ENCODE measurements at places on chromosomes 1 and 21.

DNA sequence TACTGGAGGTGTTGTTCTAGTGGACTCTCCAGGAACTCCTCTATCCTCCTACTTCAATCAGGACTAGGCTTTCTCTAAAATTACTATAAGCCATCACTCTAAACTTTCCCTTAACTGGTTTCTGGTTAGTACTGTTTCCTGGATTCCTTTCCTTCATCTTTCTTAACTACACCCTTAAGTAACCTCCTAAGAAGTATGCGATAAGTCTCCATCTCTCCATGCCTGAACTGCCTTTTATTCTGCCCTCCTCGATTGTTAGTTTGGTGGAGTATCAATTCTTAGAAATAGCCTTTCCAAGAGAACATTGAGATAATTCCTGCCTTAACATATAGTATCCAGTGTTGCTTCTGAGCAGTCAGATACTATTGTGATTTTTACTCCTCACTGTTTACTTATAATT, 162.9 kb upstream of the PDE4B start:
- no peak for DNase-seq

GRCh38 chr21:43818685-43819084, 29.3 kb downstream of the RRP1 start:
- DNase-seq: no peak

DNA sequence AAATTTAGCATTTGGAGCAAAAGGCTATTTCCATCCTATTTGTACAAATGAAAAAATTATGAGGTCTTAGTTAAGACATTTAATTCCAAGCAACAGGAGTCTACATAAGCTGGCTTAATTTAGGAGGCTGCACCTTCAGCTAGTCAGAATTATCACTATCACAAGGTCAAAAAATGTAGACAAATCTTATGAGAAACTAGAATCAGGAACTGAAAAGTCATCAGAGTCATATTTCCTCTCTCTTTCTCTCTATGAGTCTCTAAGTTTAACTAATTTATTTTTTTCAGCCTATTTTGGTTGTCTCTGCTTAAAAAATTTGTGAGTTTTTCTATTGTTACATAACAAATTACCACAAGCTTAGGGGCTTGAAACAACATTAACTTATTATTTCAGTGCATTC, 807.1 kb upstream of the PRMT6 start:
- no peak for DNase-seq

DNA sequence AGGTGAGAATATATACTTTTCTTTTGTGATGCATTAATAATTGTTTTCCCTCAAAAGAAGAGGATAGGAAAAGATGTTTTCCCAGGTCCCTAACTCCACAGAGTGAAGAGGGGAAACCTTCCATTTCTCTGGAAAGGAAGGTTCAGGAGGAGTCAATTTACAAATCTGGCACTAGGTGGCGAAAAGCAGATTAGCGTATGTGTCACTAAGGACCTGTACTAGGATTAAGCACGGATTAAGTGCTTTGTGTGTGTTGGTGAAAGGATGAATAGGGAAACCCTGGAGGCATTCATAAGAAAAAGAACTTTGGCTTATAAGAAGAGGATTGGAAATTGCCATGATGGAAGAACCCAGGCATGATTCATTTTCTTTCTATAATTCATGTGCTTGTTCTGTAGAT, 410.1 kb upstream of the PLXNA2 start:
- no peak for DNase-seq

DNA sequence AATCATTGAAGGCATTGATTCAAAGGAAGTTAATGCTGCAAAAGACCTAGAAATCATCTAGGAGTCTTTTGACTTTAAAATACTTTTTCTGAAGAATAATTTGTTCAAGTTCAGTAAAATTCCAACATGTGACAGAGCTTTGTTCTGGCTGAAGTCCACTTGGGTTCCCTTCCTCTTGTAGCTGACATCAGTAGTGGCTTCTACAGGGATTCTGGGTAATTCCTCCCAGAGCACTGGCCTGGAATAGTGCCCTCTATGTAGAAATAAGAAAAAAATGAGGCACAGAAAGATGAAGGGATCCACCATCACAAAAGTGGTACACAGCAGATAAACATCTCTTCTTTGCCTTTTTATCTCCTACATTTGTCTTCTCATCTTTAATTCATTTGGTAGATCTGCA, 548.1 kb downstream of the LTN1 start:
- no peak for DNase-seq

DNA sequence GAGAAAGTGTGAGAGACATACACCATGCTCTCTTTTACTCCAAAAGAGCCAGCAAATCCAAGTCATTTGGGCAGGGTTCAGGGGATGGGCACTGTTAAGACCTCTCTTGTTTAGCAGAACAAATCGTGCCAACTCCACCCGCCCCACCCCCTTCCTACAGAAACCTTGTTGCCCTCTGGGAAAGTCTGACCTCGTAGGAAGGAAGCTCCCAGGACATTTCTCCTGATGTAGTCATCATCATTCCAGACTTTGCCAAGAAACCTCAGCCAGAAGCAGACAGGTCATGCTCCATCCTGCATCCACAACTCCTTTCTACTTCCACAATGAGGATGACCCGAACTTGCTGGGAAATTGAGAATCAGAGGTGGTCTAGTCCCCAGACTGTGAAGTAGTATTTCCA, 57.7 kb downstream of the UBE2T start:
- DNase-seq: no peak

- DNase-seq: no peak
These were observed 26.6 kb downstream of the RPS6KA1 start for GRCh38 chr1:26556111-26556510.

DNA sequence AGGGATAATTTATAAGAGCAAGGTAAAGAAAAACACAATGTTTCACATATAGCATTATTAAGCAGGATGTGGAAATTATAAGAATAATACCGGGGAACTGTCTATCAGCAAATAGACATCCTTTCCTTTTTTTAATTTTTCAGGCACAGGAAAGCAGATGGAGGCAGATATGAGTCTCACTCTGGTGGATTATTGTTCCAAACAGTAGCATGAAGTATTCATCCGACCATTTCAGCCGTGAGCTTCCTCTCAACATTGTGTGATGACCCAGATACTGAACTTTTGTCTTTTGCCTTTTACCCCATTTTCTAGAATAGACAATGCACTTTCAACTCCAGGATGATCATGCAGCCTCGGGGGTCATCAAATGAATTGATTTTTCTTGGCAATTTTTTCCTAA, 599.8 kb downstream of the ADGRL2 start:
- no peak for DNase-seq

DNA sequence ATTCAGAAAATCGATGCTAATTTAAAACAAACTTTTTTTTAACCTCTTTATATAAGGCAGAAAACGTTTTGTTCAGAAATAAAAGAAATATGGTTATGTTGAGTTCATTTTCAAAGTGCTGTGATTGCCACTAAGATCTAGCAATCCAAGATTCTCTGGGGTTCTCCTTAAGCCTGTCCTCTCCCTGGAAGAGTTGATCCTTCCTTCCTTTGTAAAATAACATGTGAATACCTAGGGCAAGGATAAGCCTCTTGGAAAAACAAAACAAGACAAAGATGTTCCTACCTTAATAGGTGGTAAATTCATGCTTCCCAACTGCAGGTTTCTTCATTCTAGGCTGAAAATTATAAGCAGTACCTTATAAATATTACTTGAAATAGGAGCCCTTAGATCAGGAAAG, 18.0 kb upstream of the FOXD3 start:
- no peak for DNase-seq

- peak; percentile 58 for DNase-seq
These were observed 109.6 kb downstream of the VPS13D start for GRCh38 chr1:12339396-12339795.

GRCh38 chr1:227388214-227389168, 70.2 kb upstream of the CDC42BPA start:
- no peak for DNase-seq

DNA sequence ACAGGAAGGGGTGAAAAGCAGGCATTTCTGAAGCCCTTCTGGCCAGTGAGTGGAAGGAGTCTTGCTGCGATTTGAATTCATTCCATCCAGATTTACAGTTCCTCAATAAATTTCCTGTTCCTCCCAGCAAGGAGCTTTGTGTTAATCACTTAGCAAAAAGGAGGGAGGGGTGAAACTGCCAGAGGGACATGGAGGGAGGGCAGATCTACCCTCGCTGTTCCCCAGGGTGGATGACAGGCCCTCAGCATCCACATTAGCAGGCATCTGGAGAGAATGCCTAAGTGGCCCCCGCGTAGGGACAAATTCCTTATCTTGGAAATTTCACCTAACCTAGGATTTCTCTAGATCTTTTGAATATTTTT, 1.2 kb downstream of the ETV3 start:
- no peak for DNase-seq

DNA sequence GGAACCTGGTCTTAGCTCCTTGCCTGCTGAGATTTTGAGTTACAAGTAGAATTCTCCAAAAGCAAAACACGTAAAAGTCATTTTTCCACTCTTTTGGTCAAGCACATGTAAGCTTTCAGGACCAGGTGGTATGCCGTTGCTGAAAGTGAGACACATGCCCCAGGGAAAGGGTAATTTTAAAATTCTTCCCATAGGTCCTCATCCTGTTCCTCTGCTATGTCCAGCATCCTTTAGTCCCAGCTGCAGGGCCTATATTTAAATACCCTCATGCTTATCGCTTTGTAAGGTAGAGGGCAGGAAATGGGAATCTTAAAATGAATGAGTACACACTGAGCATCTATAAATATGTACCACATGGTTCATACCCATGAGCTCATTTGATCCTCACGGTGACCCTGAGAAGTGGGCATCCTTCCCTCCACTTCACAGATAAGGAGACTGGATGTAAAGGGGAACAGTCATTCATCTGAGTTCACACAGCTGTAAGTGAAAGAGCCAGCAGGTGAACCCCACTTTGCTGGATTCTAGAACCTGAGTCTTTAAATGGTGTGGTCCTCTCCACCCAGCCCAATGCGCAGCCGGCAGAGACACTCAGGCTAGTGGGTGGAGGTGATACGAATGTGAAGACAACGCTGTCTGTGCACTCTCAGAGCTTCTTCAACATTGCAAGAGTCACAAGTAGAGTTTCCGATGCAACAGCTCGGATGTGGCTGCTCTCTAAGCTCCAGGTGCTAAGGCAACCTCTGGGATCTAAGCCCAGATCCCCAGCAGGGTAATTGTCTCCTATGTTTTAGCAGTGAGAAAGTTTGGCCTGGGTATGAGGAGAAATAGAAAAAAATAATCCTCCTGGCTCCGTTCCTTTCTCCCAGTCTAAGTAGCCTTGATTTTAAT, 163.5 kb downstream of the PLXNA2 start:
- no peak for DNase-seq

DNA sequence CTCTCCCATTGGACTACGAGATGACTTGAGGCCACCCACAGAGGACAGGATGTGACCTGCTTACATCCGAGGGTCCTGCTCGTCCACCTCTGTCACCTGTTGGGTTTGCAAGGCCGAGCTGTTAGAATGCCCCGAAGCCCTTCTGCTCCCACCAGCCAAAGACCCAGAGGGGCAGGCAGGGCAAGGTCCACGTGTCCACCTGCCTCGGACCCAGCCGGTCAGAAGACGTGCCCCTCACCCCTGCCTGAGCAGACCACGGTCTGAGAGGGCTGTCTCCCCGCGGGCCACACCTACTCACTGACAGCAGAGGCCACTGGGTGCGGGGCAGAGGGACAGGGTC, 30.3 kb upstream of the TRAPPC10 start:
- no peak for DNase-seq

DNA sequence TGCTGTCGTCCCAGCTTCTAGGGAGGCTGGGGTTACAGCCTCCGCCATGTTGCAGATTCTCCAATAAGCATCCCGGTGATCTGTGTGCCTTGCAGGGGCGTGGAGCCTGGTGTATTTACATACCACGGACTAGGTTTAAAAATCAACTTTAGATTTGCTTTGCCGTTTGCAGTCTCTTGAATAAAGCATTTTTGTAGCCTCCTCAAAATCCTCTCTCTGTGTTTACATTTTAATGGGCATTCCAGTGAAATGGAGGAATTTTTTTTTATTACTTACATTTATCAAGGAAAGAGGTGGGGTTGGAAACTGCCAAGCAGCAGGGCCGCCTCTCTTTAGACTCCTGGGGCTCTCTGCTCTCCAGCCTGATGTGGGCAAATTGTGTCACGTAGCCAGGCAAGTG, 437.5 kb upstream of the VAMP3 start:
- no peak for DNase-seq

DNA sequence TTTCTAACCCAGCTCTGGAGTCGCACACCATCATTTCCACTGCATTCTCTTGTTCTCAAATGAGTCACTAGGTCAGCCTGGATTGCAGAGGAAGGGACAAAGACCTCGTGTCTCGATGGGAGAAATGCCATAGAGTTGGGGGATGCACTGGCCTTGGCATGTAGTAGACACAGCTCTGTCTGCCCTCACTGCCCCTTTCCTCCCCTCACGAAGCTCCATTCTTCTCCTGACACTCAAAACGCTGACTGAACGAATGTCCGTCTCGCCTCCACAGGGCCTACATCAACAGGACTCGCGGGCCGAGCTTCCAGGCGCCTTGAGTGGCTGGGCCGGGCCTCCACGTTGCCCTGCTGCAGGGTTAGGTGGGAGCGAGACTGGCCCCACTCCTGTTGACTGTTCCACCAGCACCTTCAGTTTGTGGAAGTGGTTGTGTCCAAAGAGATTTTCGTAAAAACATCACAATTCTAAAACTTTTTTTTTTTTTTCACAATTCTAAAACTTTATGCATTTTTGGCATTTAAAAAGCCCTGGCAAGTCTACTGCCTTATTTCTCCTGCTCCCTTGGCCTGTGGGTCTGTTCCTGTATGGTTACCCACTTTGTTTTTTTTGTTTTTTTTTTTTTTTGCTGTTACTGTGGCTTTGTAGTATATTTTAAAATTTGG, 18.8 kb downstream of the PKNOX1 start:
- DNase-seq: no peak

DNA sequence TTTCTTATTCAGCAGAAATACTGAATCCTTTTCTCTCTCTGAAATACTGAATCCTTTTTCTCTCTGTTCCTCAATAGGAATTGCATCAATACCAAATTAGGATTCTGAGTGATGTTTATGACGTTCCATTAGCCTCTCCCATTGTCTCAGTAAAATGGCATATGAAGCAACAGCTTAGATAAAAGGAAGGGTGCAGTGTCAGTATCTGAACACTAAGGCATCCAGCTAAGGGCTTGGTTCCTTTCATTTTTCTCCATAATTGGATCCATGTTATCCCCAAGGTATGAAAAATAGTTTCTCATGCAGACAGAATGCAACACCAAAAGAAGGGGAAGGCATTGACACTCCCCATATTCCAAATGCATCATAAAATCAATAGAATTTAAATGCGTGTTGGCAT, 61.5 kb upstream of the RAVER2 start:
- DNase-seq: no peak

DNA sequence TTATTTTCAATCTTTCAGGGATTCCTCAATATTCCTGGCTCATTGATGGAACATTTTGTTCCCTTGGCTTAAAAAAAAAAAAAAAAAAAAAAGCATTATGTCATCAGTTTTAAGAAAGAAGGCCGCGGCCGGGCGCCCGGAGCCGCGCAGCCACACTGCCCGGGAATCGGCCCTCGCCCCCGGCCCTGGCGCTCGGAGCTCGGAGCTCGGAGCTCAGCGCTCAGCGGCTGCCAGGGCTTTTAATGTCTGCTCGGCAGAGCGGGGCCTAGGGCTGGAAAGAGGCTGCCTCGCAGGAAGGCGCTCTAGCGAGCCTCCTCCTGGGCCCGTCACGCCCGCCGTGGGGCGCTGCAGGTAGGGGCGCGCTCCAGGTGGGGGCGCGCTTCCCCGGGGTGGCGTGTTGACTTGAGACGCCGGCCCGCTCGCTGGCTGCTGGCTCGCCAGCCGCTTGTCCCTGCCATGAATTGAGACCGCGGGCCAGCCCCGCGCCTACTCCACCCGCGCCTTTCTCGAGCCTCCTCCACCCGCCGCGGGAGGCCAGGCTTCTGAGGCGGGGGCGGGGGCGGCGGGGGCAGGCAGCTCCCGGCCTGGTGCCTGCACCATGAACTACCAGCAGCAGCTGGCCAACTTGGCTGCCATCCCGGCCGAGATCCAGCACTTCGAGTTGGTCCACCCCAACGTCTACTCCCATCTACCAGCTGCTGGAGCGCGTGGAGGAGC, 5.4 kb upstream of the TDRD5 start:
- DNase-seq: peak; percentile 69

Measured in NCI-H1930 (cell line).